CD4-positive, alpha-beta T cell treated with Interleukin-4 for 4 hours (primary cell): ENCODE measurements at places on chromosomes 11 and 22.

GRCh38 chr22:36730176-36730858 is 26.8 kb upstream of the CACNG2 start:
- DNase-seq = no peak

- no peak for DNase-seq
Observed at GRCh38 chr11:119178166-119178680, 7.1 kb upstream of the NHERF4 start.

- DNase-seq = no peak
Observed at GRCh38 chr11:122816761-122817520, 21.4 kb upstream of the CRTAM start.

DNA sequence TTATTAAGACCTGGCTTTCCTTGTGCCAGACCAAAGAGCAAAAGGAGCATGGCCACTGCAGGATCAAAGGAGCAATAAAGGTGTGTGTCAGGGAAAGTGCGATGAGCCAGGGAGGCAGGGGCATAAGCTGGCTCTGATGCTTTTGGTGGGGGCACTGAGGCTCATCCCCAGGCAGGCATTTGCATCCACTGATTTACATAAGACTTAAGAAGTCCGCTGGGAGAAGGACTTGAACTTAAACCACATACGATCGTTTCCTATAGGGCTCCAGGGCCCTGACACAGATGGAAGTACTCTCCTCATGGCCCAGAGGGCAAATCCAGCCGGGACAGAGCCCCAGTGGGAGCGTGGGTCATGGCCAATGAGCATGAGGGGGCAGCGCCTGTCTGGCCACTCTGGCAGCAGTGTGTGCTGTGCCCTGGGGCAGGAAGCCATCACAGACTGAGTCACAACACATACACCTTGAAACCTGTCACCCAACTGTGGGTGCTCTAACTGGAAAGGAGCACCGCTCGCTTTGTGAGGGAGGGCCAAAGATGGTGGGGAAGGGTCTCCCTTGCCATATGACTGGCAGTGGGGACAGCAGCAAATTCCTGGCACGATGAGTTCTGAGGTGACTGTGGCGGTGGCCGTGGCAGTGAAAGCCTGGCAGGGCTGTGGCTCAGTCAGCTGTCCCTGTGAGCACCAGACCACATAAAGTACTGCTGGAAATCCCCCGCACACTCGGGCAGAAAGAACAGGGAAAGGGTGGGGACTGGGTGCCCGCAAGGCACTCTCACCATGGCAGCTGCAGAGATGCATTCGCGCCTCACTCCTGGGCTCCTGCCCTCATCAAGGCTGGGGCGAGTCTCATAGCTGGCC is 79.4 kb upstream of the LMO1 start:
- DNase-seq = no peak

GRCh38 chr11:86805873-86806310 is 5.5 kb downstream of the PRSS23 start:
- peak; percentile 54 for DNase-seq

GRCh38 chr11:72815110-72815618 is 953 bp downstream of the ATG16L2 start:
- no peak for DNase-seq

DNA sequence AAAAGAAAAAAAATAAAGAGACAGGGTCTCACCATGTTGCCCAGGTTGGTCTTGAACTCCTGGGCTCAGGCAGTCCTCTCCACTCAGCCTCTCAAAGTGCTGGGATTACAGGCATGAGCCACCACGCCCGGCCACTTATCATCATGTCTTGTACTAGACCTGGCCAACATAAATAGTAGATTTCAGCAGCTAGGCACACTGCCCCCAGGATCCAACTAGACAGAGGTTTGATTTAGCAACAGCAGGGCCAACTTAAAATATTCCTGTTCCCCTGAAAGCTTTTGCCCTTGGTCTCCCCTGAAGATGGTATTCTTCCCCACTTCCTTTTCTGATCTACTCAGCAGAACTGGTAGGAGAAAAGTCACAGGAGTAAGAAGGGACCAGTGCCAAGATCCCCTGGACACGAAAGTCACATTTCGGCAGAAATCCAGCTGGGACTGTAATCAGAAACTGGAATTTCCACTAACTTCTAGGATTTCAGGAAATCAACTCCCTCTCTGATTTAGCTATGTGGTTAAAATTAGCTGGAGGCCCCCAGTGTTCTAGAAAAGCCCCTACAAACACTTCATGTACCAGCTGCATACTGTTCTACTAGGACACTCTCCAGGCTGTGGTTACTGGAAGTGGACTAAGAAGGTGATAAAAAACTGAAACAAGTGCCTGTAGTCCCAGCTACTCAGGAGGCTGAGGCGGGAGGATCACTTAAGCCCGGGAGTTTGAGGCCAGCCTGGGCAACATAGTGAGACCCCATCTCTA is 8.9 kb upstream of the PPP2R1B start:
- DNase-seq = no peak
